ENCODE measurements at places on chromosomes 13 and 19.

DNA sequence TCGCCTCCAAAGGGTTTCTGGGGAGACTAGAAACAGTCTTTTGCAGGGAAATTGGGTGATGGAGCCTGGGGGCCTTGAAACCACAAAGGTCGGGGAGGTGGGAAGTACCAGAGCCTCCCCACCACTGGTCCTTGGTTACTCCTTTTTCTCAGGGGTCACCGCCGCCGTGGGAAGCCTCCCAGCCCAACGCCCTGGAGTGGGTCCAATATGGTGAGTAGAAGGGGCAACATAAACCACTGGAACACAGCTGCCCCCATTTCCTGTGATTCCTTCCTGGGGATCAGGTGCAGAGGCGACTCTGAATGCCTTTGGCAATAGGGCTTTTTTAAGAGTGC lies 5.8 kb downstream of the PGLYRP1 start:
- no peak for DNase-seq

- DNase-seq: no peak
Measured at GRCh38 chr19:23482829-23483228, 87.6 kb upstream of the ZNF91 start.

DNA sequence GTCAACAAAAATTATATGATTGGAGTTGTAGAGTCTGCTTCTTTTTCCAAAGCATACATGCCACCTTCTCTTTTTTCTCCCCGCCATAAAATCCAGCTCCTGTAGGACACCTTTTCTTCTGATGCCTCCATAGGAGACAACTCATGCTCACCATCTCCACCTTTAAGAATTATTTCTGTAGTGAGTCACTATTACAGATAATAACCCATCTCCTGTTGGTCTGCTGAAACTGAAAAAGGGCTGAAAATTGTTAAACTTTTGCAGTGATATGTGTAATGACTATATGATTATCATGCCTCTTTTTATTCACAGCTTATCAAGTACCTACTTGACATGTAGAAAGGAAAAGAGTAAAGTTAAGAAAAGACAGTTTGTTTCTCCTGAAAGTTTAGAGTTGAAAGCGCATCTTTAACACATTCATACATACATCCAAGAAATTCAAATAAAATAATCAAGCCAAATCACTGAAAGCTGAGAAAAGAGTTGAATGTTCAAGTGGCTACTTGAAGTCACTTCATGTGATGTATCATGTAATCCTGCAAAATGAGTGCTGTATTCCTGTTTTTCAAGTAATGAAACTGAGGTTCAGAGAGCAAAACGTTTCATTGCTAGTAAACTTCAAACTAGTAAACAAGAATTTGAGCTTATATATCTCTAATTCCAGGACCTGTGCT lies 35.5 kb upstream of the LPAR6 start:
- no peak for DNase-seq

- DNase-seq: no peak
Measured at GRCh38 chr13:43289470-43290255, 266.3 kb downstream of the DNAJC15 start.

- no peak for DNase-seq
Measured at GRCh38 chr13:39596176-39596575, 6.8 kb downstream of the LHFPL6 start.

DNA sequence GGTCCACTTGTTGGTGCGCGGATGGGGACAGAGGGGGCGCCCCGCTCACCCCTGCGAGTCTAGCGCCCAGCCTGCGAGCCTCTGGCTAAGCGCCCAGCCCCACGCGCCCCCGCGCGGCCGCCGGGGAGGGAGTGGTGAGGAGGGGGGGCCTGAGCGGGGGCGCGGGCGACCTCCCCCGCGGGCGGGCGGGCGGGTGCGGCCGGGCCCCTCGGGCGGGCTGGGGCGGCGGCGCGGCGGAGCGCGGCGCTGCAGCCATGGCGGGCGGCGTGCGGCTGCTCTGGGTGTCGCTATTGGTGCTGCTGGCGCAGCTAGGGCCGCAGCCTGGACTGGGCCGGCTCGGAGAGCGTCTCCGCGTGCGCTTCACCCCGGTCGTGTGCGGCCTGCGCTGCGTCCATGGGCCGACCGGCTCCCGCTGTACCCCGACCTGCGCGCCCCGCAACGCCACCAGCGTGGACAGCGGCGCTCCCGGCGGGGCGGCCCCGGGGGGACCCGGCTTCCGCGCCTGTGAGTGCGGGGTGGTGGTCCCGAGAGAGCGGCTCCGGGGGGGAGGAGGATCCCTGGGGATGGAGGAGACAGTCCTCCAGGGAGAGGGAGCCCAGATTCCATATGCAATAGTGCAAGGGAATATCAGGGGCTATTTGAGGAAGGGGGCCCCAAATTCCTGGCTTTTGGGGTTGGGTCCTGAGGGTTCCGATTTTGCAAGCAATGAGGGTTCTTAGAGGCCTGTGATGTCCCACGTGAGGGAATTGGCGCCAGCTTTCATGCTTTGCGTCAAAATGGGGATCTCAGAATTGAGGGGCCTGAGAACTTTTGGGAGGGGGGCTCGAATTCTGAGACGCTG lies at the start of gene LTBP4:
Gene LTBP4, plus strand, starts transcription at position 236 of the 841 bp plus-strand sequence. Its CDS starts 19 bp downstream, at position 255.
- no peak for DNase-seq

DNA sequence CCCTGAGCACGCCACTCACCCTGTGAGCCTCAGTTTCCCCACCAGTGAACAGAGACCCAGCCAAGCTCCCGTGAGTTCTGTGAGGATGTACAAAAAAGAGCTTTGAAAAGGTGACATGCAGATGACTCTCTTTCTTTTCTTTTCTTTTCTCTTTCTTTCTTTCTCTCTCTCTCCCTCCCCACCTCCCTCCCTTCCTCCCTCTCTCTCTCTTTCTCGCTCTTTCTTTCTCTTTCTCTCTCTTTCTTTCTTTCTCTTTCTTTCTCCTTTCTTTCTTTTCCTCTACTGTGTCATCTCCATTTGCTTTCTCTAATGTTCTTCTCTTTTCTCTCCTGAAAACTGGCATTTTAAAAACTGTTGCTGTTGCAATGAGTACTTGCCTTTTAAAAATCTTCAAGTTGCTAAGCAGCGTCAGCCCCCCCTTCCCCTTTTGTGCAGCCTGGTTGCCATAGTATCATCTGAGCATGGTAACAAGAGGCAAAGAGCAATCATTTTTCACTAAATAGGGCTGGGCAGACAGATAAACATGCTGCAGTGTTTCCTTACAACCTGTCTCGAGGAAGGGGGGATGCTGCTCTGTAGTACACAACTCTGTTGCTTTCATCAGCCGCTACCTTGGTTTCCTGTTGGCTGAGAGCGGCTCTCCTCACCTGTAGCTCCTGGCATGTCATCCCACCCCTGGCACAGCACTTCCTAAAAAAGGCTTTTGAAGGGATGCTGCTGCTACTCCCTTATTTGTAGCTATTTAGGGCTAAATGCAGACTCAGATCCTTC lies 108.7 kb upstream of the MBNL2 start:
- DNase-seq: peak; percentile 91

DNA sequence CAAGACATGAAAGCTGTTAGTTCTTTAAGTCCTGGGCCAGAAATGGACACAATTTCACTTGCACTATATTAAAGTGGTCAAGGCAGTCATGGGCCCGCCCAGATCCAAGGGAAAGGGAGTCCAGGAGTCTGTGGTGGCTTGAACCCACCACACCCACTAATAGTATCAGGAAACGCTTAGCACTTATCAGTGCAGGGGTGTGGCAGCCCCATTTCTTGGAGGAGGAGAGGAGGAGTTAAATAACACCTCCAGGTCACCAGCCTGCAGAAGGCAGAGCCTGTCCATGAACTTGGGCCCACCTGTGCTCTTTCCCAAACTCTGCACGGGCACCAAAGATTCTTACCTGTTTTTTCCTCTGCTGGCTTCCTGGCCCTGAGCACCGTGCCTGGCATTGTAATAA lies 5.4 kb upstream of the NTN5 start:
- DNase-seq: no peak

DNA sequence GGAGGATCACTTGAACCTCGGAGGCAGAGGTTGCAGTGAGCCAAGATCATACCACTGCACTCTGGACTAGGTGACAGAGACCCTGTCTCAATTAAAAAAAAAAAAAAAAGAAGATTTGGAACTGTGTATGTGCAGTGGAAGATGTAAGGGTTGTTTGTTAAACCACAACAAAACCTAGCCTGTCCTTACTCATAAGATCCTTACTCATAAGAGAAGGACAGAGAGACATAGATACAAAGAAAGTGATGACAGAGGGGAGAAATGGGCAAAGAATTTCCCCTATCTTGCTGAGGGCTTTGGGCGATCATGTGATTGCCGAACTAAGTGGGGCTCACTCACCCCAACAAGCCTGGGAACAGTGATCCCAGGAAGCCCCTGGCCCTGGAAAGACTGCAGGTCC lies 7.9 kb downstream of the ITPKC start:
- DNase-seq: no peak

GRCh38 chr13:35163674-35164073 lies 221.6 kb downstream of the NBEA start:
- DNase-seq: no peak

DNA sequence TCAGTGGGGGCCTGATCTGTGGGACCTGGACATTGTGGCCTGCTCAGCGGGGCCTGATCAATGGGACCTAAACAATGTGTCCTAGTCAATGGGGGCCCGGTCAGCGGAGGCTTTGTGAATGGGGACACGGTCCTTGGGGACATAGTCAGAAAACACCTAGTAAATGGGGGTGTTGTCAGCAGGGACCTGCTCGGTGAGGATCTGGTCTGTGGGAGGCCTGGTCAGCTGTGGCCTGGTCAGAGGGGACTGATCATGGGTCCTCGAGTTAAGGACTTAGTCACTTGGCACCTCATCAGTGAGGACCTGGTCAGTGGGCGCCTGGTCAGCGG lies 44.5 kb upstream of the TPM4 start:
- no peak for DNase-seq

GRCh38 chr19:33366897-33367296 lies 6.6 kb upstream of the CEBPG start:
- DNase-seq: no peak
